ENCODE measurements at places on chromosomes 2 and 18. TPM values are rescaled to one million over a fixed set of nuclear protein-coding genes. Genes with fewer than 3 reads are reported as not detected.

DNA sequence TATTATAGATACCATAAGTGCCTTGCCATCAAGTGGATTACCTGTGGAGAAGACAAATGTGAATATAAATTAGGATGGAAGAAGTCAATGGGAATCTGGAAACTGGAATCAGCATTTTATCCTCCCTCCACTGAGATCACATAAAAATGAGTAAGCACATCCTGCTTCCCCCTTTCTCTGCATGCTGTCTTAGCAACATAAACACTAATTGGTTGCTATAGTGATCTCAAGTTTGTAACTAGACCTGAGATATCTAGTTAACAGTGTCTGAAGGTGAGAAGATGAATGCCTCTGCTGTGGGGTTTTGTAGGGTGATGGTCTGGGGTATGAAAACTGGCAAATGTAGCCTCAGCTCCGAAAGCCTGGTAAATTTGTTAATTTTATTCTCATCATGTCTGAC lies 1357.5 kb upstream of the CELF4 start:
- DNase-seq, result no peak

- no peak for DNase-seq
These were observed 73.3 kb upstream of the ACKR3 start for GRCh38 chr2:236496340-236496739.

DNA sequence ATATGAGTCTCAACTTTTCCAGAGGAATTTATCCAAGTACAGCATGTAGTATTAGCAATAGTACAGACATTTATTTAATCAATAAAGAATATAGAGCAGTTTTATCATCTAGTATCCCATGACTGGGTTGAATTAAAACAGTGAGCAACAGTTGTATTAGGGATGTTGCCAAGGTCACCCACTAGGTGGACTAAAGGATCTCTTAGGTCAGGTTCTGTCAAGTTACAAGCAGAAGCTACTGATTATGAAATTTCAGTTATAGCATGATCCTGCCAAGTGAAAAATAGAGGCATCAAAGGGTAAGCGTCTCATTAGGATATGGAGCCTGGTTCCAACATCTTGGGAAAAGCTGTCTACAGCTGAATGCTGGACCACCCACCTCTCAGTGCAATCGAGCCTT lies 52.1 kb upstream of the LAPTM4A start:
- DNase-seq, result peak; percentile 68

DNA sequence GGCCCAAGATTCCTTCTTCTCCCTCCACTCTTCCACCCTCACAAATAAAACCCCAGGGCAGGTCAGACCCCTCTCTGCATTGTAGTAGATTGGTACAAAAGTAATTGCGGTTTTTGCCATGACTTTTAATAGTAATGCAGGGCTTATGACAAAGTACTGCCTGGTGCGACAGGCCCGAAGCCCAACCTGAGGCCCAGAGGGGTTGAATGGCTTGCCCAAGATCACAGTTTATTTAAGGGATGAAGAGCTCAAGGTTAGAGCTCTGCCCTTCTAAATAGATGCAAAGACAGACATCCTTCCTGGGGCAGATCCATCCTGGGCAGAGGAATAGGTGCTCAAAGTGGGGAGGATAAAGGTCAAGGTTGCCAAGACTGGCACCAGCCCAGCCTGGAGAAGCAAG lies 899 bp upstream of the PSTPIP2 start:
- no peak for DNase-seq

GRCh38 chr2:45323344-45323743 lies 287.7 kb downstream of the SRBD1 start:
- no peak for DNase-seq

- DNase-seq, result peak; percentile 70
These were observed 48.5 kb upstream of the PROKR1 start for GRCh38 chr2:68594674-68595492.

DNA sequence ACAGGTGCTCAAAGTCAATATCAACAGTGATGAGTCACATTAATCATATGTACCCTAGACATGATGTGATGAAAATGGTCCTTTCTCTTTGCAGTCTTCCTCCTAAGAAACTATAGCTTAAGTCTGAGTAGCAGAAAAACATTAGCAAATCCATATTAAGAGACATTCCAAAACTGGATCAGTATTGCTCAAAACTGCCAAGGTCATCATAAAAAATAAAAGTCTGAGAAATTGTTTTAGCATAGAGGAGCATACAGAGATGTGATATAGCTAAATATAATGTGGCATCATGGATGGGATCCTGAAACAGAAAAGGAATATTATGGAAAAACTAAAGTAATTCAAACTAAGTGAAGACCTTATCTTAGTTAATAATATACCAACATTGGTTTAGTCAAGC lies 1316.1 kb downstream of the SUCLG1 start:
- no peak for DNase-seq

GRCh38 chr18:62862466-62862865 lies 147.1 kb downstream of the PHLPP1 start:
- no peak for DNase-seq

DNA sequence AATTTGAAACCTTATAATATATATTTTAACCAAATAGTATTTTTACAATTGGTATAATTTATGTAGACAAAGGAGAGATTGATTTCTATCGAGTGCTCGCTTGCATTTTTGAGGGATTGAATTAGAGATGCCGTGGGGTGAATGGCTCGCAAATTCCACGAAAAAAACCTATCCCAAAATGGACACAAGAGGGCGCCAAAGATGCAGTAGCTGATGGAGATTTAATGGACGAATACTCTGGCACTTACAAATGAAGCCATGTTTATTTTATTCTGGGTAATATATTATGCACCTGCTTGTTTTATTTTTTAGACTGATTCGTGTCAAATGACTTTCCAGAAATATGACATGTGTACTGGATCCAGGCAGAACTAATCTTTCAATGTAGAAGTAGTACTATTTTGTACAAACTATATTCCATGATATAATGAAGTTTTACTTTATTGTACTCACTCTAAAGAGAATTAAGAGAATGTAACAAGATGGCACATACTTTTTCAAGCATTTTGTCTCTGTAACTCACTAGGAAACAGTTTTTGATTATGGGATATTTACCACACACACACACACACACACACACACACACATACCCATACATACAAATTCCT lies 505.4 kb downstream of the PLCL1 start:
- DNase-seq, result peak; percentile 74

DNA sequence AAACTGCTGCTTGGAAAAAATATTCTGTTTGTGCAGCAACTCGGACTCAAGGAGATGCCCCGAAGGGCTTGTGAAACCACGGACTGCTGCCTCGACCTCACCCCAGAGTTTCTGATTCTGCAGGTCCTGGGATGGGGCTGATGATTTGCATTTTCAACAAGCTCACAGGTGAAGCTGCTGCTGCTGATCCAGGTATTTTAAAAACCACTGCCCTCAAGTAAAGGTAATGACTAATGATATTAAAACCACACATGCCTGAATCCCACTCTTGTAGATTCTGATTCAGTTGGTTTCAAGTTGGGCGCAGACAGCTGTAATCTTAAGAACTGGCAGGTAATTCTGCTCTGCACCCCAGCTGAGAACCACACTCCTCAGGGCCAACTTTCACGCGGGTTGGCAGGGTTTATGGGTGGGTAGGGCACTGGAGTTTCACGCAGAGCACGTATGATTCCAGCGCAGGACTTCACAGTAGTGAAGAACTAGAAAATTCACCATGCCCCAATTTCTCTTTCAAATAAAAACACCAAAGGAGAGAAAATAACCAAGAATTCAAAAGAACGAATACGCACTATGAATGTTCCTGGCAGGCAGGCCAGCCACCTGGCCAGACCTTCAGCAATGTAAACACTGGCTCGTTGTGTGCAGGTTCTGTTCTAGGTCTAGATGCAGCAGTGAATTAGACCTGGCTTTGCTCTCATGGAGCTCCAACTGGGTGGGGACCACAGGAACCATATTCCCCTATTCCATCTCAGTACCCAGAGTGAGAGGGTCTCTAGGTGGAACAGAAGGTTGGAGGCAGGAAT lies 74.6 kb upstream of the ZFP36L2 start:
- no peak for DNase-seq

DNA sequence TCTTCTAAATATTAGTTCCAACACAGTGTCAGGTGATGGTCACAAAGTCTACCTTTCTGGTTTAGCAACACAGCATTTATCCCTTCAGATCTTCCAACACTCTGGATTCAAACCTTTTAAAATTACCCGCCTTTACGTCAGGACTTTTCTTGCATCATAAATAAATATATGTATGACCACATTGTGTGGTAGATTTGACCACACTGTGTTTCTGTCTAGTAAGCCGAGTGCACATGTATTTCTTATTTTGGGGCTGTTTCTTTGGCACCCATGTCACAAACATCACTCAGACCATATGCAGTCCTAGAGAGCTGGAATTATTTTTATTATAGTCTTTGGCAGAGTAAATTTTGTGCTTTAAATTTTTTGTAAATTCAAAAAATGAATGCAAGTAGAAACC lies 172.1 kb downstream of the ANKRD44 start:
- no peak for DNase-seq

DNA sequence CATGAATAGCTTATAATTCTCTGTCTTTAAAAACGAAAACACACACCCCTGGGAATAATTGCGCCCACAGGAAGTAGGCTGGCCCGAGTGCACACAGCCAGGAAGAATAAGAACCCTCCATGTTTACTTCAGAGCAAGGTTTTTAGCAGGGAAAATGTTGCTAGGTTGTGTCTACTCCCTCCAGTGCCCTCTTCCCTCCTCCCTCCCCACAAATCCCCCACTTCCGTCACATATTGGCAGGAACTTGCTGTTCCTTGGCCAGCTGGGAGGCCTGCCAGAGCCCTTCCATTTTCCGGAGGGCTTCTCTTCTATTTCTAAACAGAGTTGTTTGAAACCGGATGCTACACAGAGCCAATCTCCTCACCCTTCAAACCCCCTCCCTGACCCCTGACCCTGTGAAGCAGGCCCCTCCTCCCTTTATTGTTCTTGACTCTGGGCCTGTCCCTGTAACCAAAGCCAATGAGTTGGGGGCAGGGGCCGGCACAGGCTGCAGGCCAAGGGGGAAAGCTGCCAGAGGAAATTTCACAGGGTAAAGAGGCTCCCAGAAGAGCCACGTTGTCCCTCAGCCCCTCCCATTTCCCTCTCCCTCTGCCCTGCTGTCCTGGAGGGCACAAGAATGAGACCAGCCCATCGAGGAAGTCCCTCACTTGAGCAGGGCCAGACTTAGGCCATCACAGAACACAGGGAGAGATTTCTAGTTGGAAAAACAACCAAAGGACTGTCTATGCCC lies 49.8 kb upstream of the LGALSL start:
- no peak for DNase-seq

DNA sequence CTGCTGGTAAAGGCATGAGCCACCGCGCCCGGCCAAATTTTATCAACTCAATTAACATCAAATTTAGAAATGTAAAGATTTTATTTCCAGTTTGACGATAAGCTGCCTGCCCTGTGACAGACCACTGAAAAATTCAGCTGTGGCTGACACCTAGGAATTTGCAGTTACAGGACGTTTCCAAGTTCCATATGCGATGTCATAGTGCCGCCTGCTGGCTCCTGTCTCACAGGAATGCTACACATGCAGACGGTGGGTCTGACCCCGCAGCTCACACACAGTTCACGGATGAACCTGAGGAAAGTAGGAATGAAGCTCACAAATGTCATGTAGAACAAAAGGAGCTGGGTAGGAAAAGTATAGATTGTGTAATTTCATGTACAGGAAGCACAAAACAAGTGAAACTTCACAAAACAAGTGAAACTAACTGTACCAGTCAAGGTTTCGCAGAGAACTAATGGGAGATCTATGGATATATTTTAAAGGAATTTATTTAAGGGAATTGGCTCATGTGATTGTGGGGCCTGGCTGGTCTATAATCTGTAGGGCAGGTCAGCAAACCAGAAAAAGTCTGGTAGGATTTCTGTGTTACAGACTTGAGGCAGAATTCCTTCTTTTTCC lies 13.2 kb upstream of the SEH1L start:
- peak; percentile 84 for DNase-seq

- DNase-seq, result peak; percentile 90
These were observed 11.5 kb downstream of the TNFRSF11A start for GRCh38 chr18:62336618-62337017.

- DNase-seq, result no peak
These were observed 73.0 kb upstream of the COPS8 start for GRCh38 chr2:237012577-237013267.

DNA sequence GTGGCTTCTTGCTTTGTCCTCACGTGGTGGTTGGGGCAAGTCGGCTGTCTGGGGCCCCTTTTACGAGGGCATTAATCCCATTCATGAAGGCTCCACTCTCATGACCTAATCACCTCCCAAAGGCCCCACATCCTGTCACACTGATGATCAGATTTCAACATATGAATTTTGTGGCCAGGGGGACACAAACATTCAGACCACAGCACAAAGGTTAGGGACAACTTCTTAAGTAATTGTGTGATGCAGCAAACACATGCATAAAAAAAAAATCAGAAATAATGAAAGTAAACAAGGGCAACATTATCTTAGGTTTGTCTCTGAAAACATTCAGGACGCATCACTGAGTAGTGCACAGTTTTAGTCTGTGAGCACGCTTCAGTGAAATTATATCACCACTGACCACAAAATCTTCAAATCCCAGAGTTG lies 54.2 kb upstream of the FRZB start:
- DNase-seq, result peak; percentile 87

- no peak for DNase-seq
These were observed 1.5 kb downstream of the CRYBA2 start for GRCh38 chr2:218991674-218992168.

- no peak for DNase-seq
These were observed 54.0 kb upstream of the GPR75 start for GRCh38 chr2:53913721-53914120.

GRCh38 chr18:13653746-13654433 lies 72.5 kb downstream of the FAM210A start:
- no peak for DNase-seq

GRCh38 chr2:43455731-43456642 lies 139.9 kb downstream of the THADA start:
- peak; percentile 26 for DNase-seq

- DNase-seq, result no peak
These were observed 109.7 kb downstream of the MBD5 start for GRCh38 chr2:148130581-148130980.

DNA sequence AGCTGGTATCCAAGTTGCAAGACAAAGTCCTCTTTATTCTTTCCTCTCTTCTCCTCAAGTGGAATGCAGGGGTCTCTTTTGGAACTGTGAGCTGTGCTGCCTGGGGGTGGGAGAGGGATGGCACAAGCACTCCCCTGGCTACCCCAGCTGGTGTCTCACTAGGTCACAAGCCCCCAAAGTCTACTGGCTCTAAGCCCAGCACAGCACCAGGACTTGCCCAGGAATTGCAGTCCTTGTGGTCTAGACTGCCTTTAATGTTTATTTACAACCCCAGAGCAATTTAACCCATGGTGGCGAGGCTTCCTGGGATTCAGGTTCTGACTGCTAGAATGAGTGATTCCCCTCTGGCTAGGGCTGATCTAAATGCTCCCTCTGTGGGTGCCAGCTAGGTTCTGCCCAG lies 199.0 kb upstream of the STK17B start:
- no peak for DNase-seq

The GALNT5 gene
- not detected for total RNA-seq

The ANKRD29 gene
- total RNA-seq, result 3.4 TPM

The ZNF804A gene
- not detected for total RNA-seq

The KIF1A gene
- 0.50 TPM for total RNA-seq

The PKP4 gene
- 16.7 TPM for total RNA-seq

The DYNAP gene
- not detected for total RNA-seq

The EMILIN2 gene
- total RNA-seq, result 16.4 TPM

The CERKL gene
- not detected for total RNA-seq

The CRYGD gene
- not detected for total RNA-seq

The IMP4 gene
- 90.2 TPM for total RNA-seq

The CHRNG gene
- total RNA-seq, result not detected

The EN1 gene
- total RNA-seq, result 0.21 TPM

Measured in SK-MEL-5 (cell line).